T-helper 1 cell (primary cell): ENCODE measurements at places on chromosomes 6 and 20.

DNA sequence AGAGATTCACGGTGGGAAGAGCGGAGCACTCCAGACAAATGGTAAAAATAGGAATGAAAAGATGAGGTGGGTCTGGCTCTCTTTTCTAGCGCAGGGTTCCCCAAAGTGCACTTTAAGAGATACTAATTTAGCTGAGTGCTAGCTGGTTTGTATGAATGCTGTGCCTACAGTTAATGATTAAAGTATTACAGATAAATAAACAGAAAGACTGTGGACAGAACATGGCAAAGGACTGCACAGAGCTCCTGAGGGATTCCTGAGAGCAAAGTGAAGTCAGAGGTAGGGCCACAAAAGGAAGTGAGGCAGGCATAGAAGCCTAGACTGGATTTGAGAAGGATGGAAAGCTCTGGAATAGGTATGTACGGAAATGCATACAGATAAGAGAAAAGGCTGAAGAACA is 114.5 kb downstream of the INSM1 start:
- no peak for DNase-seq

- DNase-seq = no peak
These were observed 82.9 kb upstream of the MLN start for GRCh38 chr6:33886673-33887144.

- DNase-seq = no peak
These were observed 103.2 kb downstream of the ARMC2 start for GRCh38 chr6:108951351-108951953.

DNA sequence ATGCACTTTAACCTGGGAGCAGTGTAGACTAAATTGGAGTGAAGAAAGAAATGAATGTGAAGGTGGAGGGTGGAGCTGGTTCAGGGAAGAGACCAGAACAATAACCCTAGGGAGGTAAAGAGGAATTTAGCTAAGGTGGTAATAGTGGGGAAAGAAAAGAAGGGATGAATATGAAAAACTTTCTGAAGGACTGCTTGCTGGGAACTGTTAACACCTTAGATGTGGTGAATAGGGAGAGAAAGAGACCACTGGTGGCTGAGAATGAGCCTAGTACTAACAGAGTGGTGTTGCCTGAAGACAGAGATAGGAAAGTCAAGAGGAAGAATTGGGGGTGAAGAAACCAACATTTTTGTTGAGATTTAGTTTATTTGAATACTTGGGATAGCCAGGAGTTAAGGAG is 78.4 kb upstream of the HS3ST5 start:
- DNase-seq = no peak

- no peak for DNase-seq
These were observed 2.5 kb upstream of the SRC start for GRCh38 chr20:37343212-37343993.

GRCh38 chr6:110581679-110582078 is 105.3 kb upstream of the SLC22A16 start:
- DNase-seq = no peak

DNA sequence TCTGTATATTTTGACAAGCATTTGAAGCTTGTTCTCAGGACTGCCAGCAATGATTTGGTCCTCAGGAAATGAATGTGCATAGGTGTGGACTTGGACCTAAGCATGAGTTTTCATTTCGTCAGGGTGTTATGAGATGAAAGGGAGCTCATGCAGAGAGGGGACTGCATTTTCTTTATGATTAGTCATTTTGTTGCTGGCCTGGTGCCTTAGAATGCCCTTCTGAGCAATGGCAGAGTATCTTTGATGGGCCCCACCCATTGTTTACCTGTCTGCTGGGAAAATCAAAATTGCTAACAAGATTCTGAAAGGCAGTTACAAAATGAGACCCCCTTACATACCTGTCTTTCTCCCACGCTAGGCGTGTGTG is 51.5 kb upstream of the MTHFD1L start:
- no peak for DNase-seq
